ENCODE measurements at places on chromosomes 4 and X.

DNA sequence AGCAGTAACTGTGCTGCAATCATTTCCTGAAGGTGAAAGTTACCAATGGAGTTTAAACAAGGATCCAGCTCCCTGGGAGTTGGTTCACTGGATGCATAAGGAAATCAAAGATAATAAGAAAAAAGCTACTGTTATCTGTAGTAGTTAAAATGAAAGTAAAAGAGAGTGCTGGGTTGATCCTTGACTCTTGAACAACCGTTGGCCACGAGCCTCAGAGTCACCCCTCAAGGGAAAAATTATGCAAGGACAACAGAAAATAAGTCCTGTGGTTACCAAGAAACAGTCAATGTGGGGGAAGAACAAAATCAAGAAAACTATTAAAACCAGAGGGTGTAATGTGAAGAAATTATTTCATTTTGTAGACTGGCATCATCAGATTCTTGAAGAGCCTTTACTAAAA lies 49.7 kb upstream of the DDIT4L start:
- no peak for DNase-seq

DNA sequence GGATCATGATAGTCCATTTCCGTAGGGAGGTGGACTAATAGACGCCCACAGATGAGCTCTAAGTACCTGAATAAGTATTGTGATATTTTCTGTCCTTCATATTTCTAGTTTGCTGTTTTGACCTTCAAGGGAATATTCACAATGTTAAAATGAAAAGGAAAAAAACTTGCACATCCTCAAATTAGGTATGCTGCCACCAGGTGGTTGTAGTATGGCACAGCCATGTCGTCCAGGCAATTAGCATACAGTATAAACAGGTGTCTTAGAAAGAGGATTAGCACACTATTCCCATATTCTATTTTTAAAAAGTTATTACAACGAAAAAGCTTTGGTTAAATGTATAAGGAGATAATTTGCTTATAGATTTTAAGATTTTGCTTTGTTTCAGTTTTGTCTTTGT lies 802.0 kb downstream of the RPA4 start:
- DNase-seq = peak; percentile 1

DNA sequence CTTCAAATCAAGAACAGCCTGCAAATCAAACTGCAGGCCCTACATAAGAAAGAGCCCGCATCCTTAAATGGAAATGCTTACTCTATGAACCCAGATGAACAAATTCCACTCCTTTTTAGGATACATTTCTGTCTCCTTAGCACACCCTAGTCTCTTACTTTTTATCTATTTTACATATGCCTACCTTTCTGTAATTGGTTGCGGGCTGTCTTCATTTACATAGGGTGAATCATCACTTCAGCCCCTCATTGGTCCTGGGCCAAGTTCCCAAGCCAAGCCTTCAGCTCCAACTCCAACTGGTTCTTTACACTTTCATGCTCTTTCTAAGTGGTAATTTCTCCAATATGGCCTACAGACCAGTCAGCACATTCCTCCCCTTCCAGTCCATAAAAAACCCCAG lies 219.3 kb downstream of the TRAM1L1 start:
- DNase-seq = no peak

DNA sequence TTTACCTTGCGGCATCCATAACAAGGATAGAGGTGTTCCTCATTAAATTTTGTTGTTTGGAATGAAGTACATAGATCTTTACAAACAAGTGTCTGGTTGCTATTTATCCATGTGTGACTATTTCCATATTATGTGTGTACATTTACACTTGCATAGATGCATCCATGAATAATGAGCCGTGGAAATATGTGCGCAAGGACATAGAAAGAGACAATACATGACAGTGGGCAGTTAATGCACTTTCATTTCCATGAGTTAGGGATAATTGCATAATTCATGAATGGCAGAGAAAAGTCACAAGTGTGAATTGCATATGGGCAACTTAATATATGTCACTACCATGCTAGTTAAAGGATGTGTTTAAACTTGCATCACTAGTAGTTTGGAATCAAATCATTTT lies 338.2 kb upstream of the PITX2 start:
- DNase-seq = no peak

DNA sequence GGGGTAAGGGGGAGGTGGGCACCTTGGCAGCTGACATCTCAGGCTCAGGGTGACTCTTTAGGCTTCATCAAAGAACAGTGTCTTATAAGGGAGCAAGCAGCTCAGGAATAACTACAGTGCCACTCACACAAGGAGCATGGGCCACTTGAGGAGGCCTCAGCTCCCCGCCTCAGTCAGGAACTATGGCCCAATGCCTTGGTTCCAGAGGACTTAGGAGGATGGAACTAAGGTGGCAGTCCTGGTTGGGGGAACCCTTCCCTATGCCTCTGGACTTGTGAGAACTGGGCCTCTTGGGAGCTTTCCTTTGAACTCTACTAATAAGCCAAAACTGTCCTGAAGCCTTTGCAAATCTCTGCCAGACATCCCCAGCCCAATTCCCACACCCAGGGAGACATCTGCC lies 160.6 kb downstream of the EFNB1 start:
- no peak for DNase-seq

DNA sequence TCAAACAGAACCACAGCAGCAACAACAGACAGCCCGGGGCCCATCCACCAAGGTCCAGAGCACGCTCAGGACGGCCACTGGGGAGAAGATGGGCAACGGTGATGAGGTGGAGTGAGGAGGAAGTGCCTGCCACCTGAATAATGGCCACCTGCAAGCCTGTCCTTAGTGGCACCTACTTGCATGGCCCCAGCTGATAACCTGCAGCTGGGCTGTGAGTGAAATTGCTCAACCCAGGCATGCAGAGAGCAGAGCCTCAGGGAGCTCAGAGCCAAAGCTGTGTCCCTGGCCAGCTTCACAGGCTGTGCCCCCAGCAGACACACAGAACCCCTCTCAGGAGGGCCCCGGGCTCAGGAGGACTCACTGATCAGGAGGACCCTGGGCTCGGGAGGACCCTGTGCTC lies 102.4 kb upstream of the ADRA2C start:
- no peak for DNase-seq

DNA sequence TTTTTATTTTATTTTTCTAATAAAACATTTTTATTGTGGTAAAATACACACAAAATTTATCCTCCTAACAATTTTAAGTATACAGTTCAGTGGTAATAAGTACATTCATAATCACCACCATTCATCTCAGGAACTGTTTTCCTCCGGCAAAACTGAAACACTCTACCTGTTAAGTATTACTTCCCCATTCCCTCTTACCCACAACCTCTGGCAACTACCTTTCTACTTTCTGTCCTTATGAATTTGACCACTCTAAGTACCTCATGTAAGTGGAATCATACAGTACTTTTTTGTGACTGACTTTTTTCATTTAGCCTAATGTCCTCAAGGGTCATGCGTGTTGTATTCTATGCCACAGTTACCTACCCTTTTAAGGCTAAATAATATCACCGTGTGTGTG lies 21.1 kb upstream of the HSFX4 start:
- DNase-seq = no peak

- peak; percentile 61 for DNase-seq
These were observed 31.1 kb downstream of the F11 start for GRCh38 chr4:186297013-186297645.

DNA sequence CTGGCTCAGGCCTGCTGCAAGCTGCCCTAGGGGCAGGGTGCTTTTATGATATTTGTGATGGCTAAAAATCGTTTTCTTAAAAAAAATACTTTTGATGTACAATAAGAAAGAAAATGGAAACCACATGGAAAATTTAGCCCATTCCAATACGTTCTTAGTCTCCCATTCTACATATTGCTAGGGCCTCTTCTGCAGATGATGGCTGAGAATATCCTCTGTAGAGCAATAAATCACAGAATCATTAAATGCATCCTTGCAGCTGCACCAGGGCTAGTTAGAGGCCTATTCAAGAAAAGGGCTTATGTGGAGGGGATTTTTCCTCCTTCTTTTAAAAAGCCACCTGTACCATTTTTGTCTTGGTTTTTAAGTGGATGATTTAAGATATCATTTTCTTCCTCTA lies 97.6 kb upstream of the C1GALT1C1 start:
- DNase-seq = no peak

DNA sequence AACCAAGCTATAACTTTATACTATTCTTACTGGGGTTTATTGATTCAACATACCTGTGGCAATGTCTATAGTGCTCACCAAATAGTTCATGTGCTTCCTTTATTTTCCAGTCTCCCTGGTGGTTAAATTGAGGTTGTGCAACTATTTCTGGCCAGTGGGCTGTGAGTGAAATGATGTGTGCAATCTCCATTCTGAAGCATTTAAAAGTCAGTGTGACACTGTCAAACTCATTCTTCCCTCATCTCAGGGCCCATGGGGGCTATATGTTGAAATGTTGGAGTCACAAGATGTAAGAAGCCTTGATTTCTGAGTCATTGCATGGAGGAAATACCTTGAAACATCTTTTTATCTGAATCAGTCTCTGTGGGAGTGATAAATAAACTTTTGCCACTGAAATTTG lies 414.3 kb upstream of the RPS6KA3 start:
- no peak for DNase-seq

DNA sequence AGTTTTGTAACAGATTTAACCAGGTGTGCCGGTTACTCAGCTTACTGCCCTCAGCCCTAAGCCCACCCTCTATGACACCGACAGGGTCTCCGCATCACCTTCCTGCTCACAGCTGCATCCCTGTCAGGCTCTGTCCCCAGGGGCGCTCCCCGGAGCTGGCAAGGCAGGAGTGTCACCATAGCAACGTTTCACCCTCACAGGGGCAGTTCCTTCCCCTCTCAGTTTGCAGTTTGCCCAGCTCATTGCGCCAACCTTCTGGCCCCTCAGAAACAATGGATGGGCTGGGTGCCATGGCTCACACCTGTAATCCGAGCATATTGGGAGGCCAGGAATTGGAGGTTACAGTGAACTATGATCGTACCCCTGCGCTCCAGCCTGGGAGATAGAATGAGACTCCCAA lies 42.6 kb downstream of the RGS12 start:
- DNase-seq = no peak

DNA sequence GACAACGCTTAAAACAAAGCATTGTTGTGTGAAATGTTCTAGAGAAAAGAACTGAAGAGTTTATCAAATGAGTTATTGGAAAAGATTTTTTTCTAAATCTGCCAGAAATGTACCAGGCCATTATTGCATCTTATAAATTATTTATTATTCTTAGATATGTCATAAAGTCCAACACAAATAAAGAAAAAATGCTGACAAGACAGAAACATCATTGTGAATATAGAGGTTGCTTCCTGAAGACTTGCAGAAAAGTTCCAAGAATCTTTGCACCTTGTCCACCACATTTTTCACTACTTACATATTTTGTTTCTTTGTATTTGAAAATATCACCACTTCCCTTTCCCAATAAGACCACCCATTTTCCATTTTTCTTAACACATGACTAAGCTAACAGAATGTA lies 545.8 kb downstream of the IQCM start:
- DNase-seq = no peak

DNA sequence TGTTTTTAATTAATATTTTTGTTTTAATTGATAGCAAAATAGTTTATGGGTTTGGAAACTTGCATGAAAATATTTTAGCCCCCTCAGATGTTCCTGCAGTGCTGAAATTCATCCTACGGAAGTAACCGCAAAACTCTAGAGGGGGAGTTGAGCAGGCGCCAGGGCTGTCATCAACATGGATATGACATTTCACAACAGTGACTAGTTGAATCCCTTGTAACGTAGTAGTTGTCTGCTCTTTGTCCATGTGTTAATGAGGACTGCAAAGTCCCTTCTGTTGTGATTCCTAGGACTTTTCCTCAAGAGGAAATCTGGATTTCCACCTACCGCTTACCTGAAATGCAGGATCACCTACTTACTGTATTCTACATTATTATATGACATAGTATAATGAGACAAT lies 40.4 kb downstream of the MAP7D3 start:
- DNase-seq = no peak

DNA sequence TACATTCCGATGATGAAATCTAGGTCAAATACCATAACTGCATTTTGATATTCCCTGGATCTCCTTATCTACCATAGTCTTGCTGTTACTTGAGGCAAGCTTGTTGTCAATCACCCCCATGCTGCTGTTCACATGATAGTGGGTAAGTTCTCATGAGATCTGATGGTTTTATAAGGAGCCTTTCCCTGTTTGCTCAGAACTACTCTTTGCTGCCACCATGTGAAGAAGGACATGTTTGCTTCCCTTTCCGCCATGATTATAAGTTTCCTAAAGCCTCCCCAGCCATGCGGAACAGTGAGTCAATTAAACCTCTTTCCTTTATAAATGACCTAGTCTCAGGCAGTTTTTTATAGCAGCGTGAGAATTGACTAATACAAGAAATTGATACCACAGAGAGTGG lies 432.0 kb downstream of the GLUD2 start:
- no peak for DNase-seq

DNA sequence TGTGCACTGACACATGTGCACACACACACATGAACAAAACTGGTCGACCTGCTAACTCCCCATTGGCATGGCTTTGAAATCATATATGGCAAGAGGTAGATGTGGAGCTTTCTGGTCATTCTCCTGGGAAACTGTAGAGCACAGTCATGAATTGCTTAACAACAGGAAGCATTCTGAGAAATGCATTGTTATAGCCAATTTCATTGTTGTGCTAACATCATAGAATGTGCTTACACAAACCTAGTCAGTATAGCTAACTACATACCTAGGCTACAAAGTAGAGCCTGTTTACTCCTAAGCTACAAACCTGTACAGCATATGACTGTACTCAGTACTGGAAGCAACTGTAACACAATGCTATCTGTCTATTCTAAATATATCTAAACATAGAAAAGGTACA lies 134.2 kb upstream of the SH3RF1 start:
- DNase-seq = no peak

DNA sequence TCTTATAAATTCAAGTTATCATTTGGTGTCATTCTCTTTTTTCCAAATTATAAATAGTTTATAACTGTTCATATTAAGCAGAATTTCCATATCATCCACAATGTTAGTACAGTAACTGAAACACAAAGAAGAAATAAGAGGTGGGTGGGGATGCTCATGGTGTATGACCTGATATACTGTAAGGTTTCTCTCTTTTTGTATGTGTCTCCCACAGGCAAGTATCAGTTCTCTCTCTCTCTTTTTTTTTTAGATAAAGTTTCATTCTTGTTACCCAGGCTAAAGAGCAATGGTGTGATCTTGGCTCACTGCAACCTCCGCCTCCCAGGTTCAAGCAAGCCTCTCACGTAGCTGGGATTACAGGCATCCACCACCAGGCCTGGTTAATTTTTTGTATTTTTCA lies 43.7 kb upstream of the UGT2A3 start:
- no peak for DNase-seq

DNA sequence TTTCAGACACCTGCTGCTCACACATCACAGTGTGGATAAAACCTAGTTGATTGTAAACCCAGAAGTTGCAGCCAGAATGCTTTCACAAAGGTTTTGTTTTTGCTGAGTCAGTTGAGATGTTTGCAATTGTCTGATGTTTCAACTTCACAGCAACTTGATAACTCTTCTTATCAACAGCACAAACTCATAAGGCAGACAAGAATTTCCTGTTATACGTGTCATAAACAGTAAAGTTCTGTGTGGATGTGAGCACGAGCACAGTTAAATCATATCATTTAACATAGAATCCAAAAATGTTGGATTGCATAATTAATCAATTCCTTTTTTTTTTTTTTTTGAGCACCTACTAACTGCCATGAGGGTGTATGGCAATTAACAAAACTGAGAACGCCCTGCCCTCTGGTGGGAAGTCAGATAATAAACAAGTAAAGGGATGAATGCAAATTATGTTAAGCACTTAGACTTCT lies 512.2 kb downstream of the PDHA2 start:
- no peak for DNase-seq

GRCh38 chr4:10703156-10703555 lies 18.6 kb upstream of the CLNK start:
- no peak for DNase-seq

GRCh38 chr4:10584042-10584441 lies 100.5 kb downstream of the CLNK start:
- DNase-seq = peak; percentile 26
